NCI-H1092 (cell line): ENCODE measurements at places on chromosomes 5 and 9.

GRCh38 chr9:9847750-9848149, 765.1 kb downstream of the PTPRD start:
- no peak for DNase-seq

GRCh38 chr5:18238321-18238720, 604.1 kb downstream of the TAF11L14 start:
- DNase-seq = no peak

GRCh38 chr5:103021314-103021713, 98.6 kb downstream of the GIN1 start:
- DNase-seq = no peak

GRCh38 chr5:145408048-145408341, 427.1 kb downstream of the PRELID2 start:
- DNase-seq = no peak

- DNase-seq = peak; percentile 65
Observed at GRCh38 chr9:22469928-22470544, 23.4 kb downstream of the DMRTA1 start.

DNA sequence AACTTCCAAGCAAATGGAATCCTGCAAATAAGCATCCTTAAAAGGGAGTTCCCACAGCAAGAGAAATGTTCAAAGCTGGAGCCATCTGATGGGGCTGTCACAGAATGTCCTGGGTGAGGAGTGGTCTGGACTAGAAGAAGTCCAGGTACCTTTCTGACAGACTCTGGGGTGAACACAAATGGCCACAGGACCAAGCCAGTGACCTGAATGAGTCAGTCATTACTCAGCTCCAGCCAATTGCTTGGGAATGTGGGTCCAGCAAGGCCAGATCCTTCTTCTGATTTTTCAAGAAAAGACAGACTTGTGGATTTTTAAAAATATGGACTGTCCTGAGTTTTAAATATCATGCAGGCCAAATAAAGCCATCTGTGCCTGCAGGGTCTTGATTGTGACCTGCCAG, 30.1 kb downstream of the GALNT10 start:
- no peak for DNase-seq

- no peak for DNase-seq
Observed at GRCh38 chr9:138114501-138115245, 237.1 kb downstream of the CACNA1B start.

- DNase-seq = no peak
Observed at GRCh38 chr9:28051559-28052503, 478.6 kb upstream of the C9orf72 start.

- DNase-seq = no peak
Observed at GRCh38 chr5:98794414-98795080, 21.1 kb downstream of the RGMB start.

DNA sequence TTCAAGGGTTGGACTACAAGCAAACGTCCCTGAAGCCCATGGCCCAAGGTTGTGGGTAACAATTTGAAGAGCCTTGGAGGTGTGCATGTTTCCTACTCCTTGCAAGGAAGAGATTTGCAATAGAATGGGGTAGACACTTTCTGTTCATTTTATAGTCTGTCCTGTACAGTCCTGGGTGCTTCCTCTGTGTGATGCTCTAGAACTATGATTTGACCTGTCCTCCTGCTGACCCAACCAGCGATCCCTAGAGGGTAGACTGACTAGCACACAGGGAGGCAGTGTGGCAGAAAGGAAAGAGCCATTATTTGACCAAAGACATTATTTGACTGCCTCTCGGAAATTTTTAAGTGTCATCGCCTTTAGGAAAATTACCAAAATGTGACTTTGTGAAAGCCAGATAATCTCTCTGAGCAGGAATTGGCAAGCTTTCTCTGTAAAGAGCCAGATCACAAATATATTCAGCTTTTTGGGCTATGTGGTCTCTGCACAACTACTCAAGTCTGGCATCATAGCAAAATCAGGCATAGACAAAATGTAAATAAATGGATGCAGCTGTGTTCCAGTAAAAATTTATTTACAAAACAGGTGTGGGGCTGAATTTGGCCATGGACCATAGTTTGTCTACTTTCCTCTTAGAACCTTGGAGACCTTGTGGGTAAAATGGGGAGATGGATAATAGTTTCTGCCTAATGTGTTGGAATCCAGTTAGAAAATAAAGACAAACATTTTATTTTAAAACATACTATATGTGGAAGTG, 106.8 kb downstream of the DMRT2 start:
- DNase-seq = no peak

- DNase-seq = no peak
Observed at GRCh38 chr5:76617229-76617628, 6.0 kb downstream of the F2RL2 start.

GRCh38 chr5:8019719-8020218, 150.8 kb downstream of the MTRR start:
- no peak for DNase-seq

DNA sequence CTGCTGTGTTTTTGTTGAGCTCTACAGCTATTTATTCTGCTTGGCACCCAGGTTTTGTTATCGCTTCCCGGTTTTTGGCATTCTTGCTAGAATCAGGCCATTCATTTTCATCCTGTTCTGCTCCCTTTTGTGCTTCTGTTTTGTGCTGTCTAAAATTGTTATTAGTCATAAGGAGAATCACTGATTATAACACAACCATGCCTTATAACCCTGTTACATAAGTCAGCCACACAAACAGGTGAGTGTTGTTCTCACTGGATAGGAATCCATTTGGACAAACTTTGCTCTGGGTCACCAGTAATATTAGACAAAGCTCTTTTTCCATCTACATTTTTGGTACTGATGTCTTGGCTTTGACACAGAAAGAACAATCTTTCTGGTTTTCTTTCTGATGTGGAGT, 622.8 kb downstream of the PSAT1 start:
- DNase-seq = no peak
